Muscle of leg (tissue), 16 donors: ENCODE measurements at places on chromosomes 3 and 15. TPM values are rescaled to one million over a fixed set of nuclear protein-coding genes. Genes with fewer than 3 reads are reported as not detected.

DNA sequence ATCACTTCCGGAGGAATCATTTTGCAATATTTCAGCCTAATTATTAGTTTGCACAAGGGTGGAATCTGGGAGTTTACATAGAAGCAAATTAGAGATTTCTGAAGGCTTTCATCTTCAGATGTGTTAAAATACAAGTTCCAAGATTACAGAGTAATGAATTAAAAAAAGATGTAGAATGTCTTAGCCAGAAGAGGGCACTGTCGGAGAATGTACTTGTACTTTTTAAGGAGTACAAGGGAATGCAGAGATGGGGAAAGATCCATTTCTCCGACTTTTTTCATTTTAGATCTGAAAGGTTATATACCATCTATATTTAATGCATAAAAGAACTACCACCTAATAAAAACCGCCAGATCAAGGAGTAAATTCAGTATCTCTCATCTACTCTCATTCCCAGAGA lies 43.1 kb upstream of the WDR5B start:
- DNase-seq = peak; percentile 37

GRCh38 chr3:157938154-157938779 lies 168.0 kb downstream of the SHOX2 start:
- peak; percentile 92 for DNase-seq

GRCh38 chr15:97745481-97746071 lies 214.9 kb upstream of the ARRDC4 start:
- DNase-seq = no peak

The C3orf85 gene
- polyA plus RNA-seq = not detected

GRCh38 chr3:76199382-76199781 lies 414.0 kb upstream of the ZNF717 start:
- DNase-seq = no peak

GRCh38 chr3:37256447-37256846 lies 82.1 kb upstream of the LRRFIP2 start:
- DNase-seq = no peak

The CA12 gene
- polyA plus RNA-seq = 0.46 TPM

The SEC22A gene
- 18.2 TPM for polyA plus RNA-seq

DNA sequence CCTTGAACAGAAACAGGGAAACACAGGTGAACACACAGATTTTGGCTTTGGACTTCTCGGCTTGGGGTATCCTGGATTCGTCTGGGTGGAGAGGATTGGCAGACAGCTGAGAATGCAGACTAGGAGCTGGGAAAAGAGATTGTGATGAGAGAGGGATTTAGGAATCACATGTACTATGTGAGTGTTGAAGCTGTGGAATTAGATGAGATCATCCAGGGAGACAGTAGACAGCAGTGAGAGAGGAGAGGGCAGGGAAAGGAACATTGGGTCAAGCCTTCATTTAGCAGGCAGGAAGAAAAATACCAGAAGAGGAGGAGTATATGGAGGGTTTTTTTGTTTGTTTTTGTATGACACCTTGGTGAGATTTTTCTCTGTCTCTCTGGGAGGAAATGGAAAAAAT lies 262.1 kb upstream of the TBL1XR1 start:
- peak; percentile 94 for DNase-seq

- DNase-seq = peak; percentile 37
Observed at GRCh38 chr15:45376967-45377608, 1.3 kb downstream of the GATM start.

DNA sequence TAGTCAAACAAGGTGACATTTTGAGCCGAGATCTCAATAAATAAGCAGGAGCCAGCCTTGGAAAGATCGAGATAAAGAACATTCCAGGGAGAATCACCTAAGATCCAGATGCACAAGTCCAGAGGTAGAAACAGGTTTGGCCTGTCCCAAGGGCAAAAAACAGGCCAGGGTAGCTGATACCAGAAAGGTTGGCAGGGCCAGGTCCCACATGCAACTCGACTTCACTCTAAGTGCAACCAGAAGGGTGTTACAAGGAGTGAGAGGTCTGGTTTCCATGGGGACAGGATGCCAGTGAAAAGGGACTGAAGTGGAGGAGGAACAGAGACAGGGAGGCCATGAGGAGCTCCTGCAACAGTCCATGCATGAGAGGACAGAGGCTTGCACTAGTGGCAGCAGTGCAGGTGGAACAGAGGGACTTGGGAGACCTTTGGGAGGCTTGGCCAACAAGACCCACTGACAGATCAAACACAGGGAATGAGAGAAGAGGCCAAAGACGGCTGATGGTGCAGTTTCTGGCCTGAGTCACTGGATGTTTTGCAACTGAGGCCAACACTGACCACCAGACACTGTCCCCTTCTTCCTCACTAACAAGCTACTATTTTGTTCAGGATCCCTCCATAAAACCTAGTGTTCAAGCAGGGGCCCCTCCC lies 5.2 kb downstream of the TPRA1 start:
- DNase-seq = no peak

DNA sequence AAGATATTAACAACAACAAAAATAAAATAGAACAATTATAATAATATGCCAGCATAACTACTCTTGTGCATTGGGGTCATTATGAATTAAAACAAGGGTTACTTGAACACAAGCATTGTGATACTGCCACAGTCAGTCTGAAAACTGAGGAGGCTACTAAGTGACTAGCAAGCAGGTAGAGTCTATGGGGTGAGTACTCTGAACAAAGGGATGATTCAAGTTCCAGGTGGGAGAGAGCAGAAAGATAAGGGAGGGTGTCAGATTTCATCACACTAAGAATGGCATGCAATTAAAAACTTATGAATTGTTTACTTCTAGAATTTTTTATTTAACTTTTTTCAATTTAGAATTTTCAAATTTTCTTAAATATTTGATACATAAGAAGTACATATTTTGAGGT lies 754.4 kb upstream of the GOLIM4 start:
- DNase-seq = no peak

The IQCH gene
- 0.91 TPM for polyA plus RNA-seq

The SOX14 gene
- not detected for polyA plus RNA-seq

DNA sequence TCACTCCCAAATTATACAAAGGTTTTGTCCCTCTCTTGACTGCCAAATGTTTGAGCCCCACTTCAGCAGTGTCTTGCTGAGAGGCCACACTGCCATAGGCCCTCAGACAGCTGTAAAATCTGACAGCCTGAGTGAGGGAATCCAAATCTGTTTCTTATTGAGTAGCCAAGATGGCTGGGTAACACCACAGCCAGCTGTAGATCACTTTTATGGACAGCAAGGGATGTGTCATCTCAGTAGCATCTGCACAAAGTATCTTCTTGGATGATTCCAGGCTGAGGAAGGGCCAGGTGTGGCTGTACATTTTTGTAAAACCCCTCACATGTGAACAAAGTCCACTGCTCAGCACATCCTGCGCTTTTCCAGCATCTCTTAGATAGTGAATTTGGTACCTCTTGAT lies 237.0 kb upstream of the LRTM1 start:
- DNase-seq = peak; percentile 42

DNA sequence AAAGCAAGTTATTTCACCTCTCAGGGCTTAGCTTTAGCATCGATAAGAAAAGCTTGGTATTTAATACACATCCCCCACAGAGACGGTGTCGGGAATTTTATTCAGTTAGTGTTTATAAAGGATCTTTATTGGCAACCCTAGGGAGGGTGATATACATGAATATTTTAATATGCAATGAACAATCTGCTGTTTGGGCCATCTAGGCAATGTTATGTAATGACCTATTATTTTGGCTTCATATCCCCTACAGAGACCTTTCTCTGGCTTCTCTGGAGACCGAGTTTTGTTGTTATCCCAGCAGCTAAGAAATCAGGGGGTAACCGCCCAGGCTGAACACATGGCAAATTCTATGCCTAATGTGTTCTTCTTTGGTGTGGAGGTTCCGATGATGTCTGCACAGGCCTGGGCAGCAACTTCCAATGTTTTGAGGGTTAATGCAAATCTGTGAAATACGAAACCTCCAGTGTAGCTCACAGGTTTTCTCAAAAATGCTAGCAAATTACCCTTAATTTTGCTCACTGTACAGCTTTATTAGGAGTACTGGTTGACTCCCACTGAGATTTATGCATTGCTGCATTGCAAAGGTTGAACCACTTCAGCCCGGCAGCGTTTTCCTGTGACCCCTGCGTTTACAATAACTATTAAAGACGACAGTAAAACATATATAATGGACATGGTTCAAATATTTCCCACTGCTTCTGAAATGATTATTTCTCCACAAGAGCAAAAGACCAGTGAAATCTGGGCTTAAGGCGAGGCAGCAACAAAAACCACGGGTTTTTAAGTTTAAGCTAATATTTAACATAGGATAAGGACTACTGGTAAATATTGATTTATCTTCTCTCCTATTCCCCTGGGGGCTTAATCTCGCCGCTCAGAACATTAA lies 298.3 kb upstream of the NR2E3 start:
- no peak for DNase-seq

DNA sequence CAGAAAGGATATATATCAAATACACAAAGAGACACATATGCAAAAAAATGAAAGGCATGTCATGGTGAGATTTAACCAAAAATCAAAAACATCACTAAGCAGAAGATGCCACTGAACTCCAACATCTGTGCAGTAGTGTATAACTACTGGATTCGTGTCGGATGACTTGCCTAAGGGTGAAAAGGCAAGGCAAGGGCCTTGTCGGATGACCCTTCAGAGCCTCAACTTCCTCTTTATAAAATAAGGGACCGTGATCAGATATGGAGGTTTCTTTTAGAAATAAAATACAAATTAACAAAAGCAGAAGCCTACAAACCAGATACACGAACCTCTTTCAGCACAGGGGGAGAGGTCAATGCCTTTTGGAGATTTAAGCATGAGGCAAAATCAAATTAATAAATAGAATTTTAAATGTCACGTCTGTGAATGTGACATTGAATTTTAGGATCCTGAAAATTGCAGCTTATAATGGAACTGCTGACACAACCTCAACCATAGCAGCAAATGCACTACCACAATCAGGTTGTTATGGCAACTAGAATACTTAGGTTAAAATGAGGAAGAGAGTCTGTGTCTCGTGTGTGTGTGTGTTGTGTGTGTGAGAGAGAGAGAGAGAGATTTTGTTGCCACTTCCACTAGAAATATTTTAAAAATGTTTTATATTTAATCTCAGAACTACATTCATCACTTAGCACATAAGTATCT lies 8.3 kb upstream of the CHRM5 start:
- DNase-seq = peak; percentile 60

GRCh38 chr3:78025916-78026315 lies 986.0 kb downstream of the ROBO2 start:
- no peak for DNase-seq

- no peak for DNase-seq
Observed at GRCh38 chr15:25548600-25548999, 109.8 kb upstream of the UBE3A start.

DNA sequence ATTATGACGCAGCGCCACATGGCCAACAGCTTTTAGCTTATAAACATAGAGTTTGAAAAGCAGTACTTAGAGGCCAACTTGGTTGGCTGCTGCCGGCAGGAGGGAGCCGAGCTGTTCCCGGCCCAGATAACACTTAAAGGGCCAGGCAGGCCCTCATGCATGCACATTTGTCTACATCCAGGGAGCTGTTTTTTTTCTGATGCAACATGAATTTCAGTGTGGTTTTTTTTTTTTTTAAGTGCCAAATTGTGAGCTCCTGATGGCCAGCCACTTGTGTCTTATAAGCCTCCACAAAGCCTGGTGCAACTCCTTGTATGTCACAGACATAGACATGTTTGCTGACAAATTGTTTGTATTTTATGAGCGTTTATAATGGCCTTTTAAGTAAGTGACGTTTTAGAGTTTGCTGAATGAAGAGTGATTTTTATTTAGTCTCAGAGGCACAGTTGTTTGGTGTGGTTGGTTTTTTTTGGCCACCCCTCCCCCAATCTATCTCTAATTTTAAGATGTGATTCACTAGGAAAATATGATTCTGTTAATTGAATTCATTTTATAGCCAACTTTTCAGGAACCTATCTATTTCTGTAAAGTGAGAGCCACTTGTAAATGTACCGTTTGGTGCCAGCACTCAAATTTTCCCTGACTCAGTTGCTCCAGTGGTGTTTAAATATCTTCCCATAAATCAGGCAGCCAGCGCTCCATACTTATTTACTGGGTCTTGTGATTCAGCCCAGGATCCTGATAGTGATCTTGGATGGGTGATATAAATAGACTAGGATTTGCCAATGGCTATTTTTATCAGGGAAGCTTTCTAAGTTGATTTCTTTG lies 134.3 kb downstream of the VGLL4 start:
- peak; percentile 88 for DNase-seq

The ALDH1L1 gene
- polyA plus RNA-seq = 0.07 TPM

The SEMA3F gene
- 26.8 TPM for polyA plus RNA-seq

- no peak for DNase-seq
Observed at GRCh38 chr3:59517388-59517787, 467.6 kb upstream of the CFAP20DC start.
